ENCODE measurements at places on chromosomes 2 and 18. TPM values are rescaled to one million over a fixed set of nuclear protein-coding genes. Genes with fewer than 3 reads are reported as not detected.

Gene ST6GAL2
- 319 TPM for total RNA-seq

Gene SLC23A3
- total RNA-seq, result 2.4 TPM

- H3K27ac ChIP-seq, result no peak overlapping the region
- peaks cover 73% of the 10 kb centered on the region for H3K4me1 ChIP-seq
- no peak for DNase-seq
- peaks cover 40% of the 10 kb centered on the region for H3K36me3 ChIP-seq
- H3K4me3 ChIP-seq, result no peak overlapping the region
- no peaks in the 10 kb centered on the region for H3K27me3 ChIP-seq
Measured at GRCh38 chr2:69166812-69167468, 154.0 kb downstream of the ANTXR1 start.

DNA sequence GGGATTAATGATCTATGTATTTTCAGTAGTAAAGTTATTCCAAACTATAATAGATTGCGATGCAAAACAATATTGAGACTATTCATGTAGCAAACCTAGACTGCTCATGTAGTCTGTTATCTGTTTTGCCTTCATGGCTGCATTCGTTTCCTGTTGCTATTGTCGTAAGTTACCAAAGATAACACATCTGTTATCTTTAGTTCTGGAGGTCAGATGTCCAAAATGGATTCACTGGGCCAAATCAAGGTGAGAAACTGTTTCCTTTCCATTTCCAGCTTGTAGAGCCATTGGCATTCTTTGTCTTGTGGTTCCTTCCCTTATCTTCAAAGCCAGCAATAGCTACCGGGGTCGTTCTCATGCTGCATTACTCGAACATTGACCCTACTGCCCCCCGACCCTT lies 20.9 kb downstream of the ITGAV start:
- no peak overlapping the region for H3K27ac ChIP-seq
- no peaks in the 10 kb centered on the region for H3K27me3 ChIP-seq
- peaks cover 78% of the 10 kb centered on the region for H3K4me1 ChIP-seq
- peaks cover 15% of the 10 kb centered on the region for H3K36me3 ChIP-seq

- DNase-seq, result no peak
- H3K4me3 ChIP-seq, result no peak overlapping the region
- peak overlapping the region; percentile 94 for H3K27ac ChIP-seq
- H3K4me1 ChIP-seq, result peaks cover 76% of the 10 kb centered on the region
- H3K27me3 ChIP-seq, result no peaks in the 10 kb centered on the region
- peaks cover 2% of the 10 kb centered on the region for H3K36me3 ChIP-seq
Measured at GRCh38 chr2:203683421-203683820, 23.0 kb upstream of the CD28 start.

DNA sequence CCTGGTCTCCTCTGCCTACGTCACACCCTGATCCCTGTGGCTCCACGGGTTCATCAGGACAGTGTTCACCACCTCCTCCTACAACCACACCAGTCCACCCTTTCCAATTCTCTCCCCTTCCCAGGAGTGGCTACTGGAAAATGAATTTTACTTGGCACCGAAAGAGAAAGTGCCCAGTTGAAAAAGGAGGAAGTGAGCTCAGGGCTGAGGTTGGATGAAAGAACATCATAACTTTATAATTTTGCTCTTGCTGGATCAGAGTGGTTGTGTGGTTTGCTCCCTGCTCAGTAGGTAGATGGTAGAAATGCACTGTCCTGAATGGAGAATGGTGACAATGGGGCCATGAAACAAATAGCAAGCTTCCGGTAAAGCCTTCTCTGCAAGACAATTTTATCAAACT lies 140.3 kb upstream of the DDX18 start:
- no peaks in the 10 kb centered on the region for H3K27me3 ChIP-seq
- H3K27ac ChIP-seq, result no peak overlapping the region
- no peaks in the 10 kb centered on the region for H3K4me1 ChIP-seq

DNA sequence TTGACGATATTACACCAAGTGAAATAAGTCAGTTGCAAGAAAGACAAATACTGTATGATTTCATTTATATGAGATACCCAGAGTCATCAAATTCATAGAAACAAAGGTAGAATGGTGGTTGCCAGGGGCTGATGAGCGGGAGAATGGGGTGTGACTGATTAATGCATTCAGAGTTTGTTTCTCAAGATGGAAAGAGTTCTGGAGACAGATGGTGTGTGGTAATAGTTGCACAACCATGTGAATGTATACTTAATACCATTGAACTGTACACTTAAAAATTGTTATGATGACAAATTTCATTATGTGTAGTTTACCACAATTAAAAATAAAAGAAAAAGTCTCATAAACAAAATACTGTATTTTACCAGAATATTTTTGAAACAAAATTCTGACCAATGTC lies 117.3 kb downstream of the PIGN start:
- no peak overlapping the region for H3K27ac ChIP-seq
- peaks cover 8% of the 10 kb centered on the region for H3K4me1 ChIP-seq
- no peak for DNase-seq
- peaks cover 9% of the 10 kb centered on the region for H3K36me3 ChIP-seq
- H3K4me3 ChIP-seq, result no peak overlapping the region
- no peaks in the 10 kb centered on the region for H3K27me3 ChIP-seq

DNA sequence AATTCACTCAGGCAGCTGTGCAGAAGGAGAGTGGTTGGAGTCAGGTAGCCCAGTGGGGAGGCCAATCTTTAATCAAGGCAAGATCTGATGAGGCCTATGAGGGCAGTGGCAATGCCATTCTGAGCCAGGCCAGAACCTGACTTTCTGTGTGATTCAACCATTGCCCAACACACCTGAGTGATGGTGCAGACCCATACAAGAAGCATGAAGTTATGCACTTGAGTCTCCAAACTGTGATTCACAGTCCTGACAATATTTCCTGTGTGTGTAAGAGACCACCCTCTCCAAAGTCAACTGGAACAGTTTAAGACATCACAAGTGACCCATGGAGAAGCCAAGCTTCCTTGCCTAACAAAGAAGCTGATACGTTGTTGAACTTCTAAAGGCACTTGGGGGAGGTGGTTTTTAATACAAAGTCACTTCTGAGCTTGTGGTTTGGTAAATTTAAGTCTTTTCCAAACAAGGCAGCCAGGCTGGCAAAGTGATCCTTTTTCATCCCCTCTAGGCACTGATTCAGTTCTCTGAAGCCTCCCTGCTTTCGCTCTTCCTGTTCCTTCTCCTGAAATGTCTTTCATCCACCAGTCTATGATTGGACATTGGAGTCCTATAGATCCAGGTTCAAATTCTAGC lies 49.0 kb downstream of the VSNL1 start:
- H3K4me3 ChIP-seq, result no peak overlapping the region
- H3K27ac ChIP-seq, result no peak overlapping the region
